GM19239 (cell line): ENCODE measurements at places on chromosomes 1 and 21.
A peak's percentile ranks its signal among the peaks of the same experiment; 100 is the strongest.

DNA sequence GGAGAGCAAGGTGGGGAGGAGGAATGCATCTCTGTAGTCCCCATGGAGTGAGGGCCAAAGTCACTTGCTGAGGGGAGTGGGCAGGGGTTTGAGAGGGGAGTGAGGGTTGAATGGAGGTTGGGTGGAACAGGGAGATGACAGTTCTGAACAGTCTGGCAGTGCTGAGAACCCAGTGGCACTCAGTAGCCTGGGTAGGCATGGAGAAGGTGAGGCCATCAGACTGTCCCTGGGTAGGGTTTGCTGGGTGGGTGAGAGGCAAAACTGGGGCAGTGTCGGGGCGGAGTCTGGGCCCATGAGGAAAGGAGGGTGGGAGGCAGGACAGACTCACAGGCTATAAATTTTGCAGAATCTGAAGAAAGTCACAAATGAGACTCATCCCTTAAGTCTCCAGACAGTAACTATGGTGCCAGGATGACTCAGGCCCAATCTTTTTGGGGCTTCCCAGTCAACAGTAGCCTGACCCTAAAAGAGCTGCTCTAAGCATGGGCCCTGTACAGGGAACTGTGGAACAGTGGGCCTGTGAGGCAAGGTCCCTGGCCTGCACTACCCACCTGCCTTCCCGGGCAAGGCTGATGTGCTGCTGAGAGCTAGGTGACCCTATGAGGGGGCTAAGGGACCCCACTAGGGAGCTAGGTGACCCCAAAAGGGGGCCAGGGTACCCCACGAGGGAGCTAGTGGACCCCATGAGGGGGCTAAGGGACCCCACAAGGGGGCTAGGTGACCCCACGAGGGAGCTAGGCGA is 51.0 kb upstream of the DMRTB1 start:
- no peak for DNase-seq

DNA sequence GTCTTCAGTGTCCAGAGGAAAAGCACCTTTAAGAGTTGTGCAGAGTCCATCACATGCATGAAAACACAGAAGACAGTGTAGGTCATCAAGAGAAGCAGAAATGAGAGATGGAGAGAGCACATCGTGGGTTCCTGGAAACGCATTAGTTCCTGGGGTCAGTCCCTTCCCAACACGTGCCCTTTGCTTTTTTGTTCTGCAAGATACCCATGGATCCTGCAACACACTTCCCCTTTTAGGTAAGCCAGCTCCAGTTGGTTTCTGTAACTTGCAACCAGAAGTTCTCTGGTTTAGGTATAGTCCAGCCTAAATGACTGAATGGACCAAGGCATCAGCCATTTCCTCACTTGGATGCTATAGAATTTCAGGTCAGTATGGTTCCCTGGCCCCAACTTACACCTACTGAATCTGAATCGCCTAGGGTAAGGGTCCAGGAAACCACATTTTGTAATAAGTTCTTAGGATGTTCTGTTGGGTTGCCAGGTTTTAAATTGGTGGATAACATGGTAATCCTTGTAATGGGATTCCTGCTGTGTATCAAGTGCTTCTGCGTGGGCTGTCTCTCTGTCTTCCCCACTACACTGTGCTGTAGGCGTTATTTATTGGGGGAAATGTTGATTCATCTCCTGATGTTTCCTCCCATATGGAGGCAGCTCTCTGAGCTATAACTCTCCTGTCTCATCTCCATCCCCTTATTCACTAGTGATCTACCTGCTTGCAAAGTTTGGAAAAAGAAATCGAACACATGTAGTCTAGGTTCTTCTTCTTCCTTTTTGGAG is 230.6 kb downstream of the TNR start:
- DNase-seq = no peak

DNA sequence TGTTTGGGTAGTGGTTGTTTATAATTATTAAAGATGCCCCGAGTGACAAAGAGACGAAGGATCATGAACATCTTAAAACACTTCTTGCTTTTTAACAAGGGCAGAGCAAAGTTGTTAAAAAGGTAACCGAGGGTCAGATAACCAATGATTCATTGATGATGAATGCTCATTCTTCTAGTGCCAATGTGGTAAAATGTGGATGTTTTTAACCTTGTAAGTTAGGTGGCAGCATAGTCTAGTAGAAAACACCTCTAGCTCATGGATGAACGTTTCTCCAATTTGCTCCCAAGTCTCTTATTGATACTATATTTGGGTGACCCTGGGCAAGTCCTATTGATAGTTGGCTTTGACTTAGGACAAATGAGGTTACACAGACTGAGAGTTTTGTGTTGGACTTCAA is 167.9 kb downstream of the KIF26B start:
- DNase-seq = no peak

- DNase-seq = no peak
Observed at GRCh38 chr1:27607239-27607804, 3.4 kb upstream of the AHDC1 start.

DNA sequence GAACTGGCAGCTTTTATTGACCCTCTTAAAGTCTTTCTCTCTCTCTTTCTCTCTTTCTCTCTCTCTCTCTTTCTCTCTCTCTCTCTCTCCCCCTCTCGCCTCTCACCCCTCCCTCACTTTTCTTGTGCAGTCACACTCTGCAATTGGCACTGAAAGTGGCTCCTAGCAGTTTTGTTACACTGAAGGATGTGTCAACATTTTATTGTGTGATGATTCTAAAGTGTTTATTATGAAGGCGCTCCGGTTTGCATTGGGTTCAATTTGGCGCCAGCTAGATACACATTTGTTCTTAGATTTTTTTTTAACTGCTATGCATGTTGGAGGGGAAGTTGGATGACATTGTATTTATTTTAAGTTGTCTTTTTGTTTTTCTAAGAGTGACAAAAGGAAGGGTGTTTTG is 64.0 kb upstream of the CHRM3 start:
- DNase-seq = no peak

DNA sequence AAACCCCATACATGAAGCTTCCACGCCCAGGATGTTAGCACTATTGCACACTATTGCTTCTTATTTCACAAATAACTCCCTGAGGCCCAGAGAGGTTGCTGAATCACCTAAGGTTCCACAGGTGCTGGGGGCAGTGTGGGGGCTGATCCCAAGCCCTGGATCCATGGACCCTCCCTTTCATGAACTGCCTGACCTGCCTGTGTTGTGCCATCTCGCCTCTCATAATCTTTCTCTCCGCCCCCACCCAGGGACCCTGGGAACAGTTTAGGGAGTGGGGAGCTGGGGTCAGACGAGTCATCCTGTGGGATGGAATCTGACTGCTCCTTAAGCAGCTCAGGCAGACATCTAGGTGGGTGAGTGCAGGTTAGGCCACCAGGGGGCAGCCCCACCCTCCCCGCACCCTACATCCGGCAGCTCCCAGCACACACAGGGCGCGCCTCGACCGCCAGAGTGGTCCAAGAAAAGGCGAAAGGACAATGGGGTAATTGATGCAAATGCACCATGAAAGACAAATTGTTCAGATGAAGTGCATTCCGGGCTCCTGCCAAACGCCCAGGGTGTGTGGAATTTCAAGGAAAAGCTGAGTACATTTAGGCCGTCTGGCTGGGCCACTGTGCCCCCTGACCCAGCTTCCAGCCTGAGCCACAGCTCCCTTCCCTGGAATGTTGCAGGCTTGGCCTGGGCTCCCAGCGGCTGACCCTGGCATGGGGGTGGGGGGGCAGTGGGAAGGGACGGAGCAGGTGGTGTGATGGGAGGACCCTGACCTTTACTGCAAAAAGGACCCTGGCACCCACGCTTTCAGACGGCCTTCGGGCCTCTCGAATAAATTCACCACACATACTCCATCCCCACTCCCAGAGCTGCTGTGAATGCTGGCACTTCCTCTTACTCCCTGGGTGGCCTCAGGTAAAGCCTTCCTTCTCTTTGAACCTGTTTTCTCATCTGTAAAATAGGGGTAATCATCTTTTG is 20.8 kb downstream of the PHLDA3 start:
- peak; percentile 82 for DNase-seq

- DNase-seq = no peak
Observed at GRCh38 chr1:90839323-90839722, 122.2 kb upstream of the BARHL2 start.

DNA sequence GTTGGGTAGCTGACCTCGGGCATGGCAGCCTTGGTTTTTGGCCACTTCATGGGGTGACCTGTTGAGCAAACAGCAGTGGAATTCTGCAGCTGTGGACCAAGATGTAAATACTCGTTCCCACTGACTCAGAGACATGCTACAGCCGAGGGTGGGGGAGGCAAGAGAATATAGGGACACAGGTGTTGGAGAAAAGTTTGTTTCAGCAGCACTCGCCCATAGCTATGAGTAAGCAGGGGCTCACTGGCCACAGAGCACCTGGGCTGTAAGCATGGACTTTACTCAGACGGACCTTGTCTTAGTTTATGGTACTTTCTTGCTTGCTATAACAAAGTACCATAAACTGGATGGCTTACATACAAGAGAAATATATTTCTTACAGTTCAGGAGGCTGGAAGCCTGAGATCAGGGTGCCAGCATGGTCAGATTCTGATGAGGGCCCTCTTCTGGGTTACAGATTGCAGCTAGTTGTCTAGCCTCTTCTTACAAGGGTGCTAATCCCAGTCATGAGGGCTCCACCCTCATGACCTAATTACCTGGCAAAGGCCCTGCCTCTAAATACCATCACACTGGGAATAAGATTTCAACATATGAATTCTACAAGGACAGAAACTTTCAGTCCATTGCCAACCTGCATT is 437.2 kb upstream of the DAB1 start:
- DNase-seq = no peak

DNA sequence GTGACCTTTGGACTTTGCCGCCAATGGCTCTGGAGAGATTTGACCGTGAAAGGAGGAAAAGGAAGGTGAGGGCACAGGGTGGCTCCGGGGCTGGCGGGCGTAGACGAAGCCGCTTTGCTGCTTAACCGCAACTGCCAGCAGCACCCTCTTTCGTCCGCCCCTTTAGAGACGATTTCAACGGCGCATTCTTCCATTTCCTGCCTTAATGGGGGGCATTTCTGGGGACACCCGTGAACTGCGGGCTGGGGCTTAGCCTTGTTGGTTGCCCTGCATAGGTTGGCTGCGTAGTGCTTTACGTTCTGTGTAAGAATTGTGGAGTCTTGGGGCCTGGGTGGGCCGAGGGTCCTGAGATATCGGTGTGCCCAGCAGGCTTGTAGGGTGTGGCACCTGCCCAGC is 6.7 kb upstream of the NPHP4 start:
- no peak for DNase-seq

- DNase-seq = no peak
Observed at GRCh38 chr21:43626390-43626789, 32.9 kb downstream of the HSF2BP start.

- DNase-seq = peak; percentile 50
Observed at GRCh38 chr1:207644852-207645634, at the start of gene CR1L. CR1L (plus strand) TSS chr1:207645133; CDS start chr1:207645234, 101 bp downstream.

- DNase-seq = no peak
Observed at GRCh38 chr1:25066256-25066655, 136.2 kb upstream of the RUNX3 start.

DNA sequence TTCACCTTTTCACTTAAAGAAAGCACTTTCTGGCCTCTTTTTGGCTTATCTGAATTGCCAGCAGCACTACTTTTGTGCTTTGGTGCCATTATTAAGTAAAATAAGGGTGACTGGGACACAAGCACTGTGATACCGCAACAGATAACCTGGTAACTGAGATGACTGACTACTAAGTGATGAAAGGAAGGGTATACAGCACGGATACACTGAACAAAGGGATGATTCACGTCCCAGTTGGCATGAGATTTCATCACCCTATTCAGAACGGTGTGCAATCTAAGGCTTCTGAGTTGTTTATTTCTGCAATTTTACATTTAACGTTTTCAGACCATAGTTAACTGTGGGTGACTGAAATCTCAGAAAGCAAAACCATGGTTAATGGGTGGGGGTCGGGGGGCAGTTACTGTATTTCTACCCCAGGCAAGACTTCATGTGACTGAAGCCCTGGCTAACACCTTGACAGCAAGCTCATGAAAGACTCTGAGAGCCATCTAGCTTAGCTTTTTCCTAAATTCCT is 102.8 kb downstream of the CLIC6 start:
- DNase-seq = no peak

DNA sequence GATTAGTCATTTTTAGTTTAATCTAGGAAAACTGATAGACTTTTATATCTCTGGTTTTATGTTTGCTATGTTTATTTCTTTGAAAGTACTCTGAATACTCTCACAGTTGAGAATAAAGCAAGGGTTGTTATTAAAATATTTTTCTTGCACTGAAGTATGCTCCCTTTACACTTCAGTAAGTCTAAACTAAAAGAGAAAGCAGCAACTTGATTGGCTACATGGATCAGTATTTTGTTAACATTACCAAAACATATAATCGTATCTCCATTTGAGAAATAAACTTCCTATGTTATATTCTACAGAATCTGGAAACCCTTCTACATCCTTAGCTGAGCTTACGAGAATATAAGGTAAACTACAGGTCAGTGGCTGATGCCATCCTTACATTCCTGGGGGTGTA is 149.5 kb upstream of the HP1BP3 start:
- DNase-seq = no peak

DNA sequence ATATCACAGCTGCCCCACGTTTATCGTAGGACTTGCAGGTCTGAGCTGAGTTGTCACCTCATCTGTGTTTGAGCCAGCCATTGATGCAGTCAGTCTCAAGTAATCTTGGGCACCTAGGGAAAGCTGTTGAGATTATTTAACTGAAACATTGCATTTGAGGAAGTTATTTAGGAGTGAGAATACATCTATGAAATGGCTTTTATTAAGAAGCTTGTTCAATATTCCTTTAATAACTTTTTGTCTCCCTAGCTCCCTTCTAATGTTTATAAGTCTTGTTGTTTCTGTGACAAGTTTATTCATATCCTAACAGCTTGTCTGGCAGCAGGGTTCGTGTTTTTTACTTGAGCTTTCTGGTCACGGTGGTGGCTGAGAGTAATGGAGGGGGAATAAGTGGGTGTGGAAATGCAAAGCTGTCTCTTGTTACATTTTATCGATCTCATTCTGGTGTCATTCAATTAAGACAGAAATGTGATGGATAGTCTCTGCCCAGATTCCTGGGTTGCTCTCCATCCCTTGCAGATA is 555.9 kb downstream of the USP25 start:
- DNase-seq = no peak

- DNase-seq = no peak
Observed at GRCh38 chr1:209589863-209590262, 6.3 kb downstream of the CAMK1G start.

DNA sequence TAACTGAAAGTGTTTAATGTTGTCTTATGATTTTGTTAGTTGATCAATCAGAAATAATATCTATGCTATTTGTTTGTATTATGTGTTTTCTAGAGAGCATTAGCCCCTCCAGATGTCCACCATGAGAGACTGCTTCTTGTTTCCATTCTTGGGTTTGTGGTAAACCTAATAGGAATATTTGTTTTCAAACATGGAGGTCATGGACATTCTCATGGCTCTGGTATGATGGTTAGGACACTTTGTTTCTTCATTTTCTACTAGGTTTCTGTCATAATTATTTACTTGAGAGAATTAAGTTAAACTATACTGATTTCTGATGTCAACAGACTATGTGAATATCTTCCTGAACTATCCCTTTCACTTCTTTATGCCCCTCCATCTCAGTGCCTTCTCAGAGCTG is 16.1 kb downstream of the SLC30A7 start:
- DNase-seq = no peak

- no peak for DNase-seq
Observed at GRCh38 chr1:172977296-172978017, 73.3 kb downstream of the TNFSF18 start.

GRCh38 chr21:44850905-44851657 is 22.4 kb downstream of the PTTG1IP start:
- no peak for DNase-seq
